A549 treated with RU486 at 1 μM for 4 hours (cell line): ENCODE measurements at places on chromosomes 2 and 18. TPM values are rescaled to one million over a fixed set of nuclear protein-coding genes. Genes with fewer than 3 reads are reported as not detected.

RDH14 gene
- total RNA-seq, result 36.9 to 43.9 TPM (median 39.6 TPM) in 5 replicates

TUBA3E gene
- total RNA-seq, result not detected in 5 replicates

LYG2 gene
- total RNA-seq, result 0.17 TPM in 1 of 5 replicates, not detected in the others

TAF4B gene
- 3.4 to 5.7 TPM (median 5.6 TPM) in 5 replicates for total RNA-seq

TUBB8B gene
- total RNA-seq, result 0.32 TPM in 1 of 5 replicates, not detected in the others

COL4A4 gene
- total RNA-seq, result 1.0 to 2.3 TPM (median 1.3 TPM) in 5 replicates

SCN3A gene
- total RNA-seq, result 0.02 TPM in 2 of 5 replicates, not detected in the others

ONECUT2 gene
- 0.21 to 0.48 TPM (median 0.37 TPM) in 5 replicates for total RNA-seq

POTEI gene
- total RNA-seq, result not detected in 5 replicates

TFPI gene
- total RNA-seq, result 22.2 to 62.8 TPM (median 54.6 TPM) in 5 replicates

EDAR gene
- 0.02 TPM in 1 of 5 replicates, not detected in the others for total RNA-seq

NUP35 gene
- total RNA-seq, result 32.0 to 44.5 TPM (median 34.4 TPM) in 5 replicates

SETBP1 gene
- total RNA-seq, result 0.41 to 0.70 TPM (median 0.58 TPM) in 5 replicates
